Liver (tissue), 10 donors: ENCODE measurements at places on chromosomes 16 and 17. TPM values are rescaled to one million over a fixed set of nuclear protein-coding genes. Genes with fewer than 3 reads are reported as not detected.

Gene SCIMP
- polyA plus RNA-seq = 3.0 TPM

Gene CCL13
- polyA plus RNA-seq = 0.12 TPM

Gene G6PC1
- 144 TPM for polyA plus RNA-seq

Gene HIC1
- polyA plus RNA-seq = 0.44 TPM

Gene TNS4
- not detected for polyA plus RNA-seq

Gene PIRT
- polyA plus RNA-seq = not detected

Gene ARL5C
- not detected for polyA plus RNA-seq

Gene KRT12
- polyA plus RNA-seq = not detected

Gene TNP2
- polyA plus RNA-seq = not detected

Gene SRR
- 2.9 TPM for polyA plus RNA-seq

Gene CCL15
- 27.8 TPM for polyA plus RNA-seq

Gene PPP4C
- polyA plus RNA-seq = 56.3 TPM

Gene ITGA2B
- polyA plus RNA-seq = 0.22 TPM

Gene LGALS3BP
- polyA plus RNA-seq = 224 TPM

Gene ABCC12
- polyA plus RNA-seq = not detected

Gene MYH2
- polyA plus RNA-seq = not detected

Gene SCNN1B
- polyA plus RNA-seq = 0.14 TPM
